ENCODE measurements at places on chromosomes 7 and 10. TPM values are rescaled to one million over a fixed set of nuclear protein-coding genes. Genes with fewer than 3 reads are reported as not detected.

DNA sequence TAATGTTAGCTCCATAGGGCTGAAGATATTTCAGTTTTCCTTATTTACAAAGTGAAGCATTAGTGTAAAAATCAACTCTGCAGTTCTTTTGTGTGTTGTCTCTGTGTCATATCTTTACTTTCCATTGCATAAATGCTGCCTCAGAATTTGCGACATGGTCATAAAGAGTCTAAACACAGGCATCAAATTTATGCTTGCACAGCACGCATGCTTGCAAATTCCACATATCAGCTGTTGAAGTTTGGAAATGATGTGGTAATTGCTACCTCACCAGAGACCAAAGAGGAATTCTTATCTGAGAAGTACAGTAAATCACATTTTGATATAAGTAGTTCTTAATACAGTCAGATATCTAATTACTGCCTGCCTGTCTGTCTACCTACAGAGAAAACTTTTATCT lies 348.2 kb upstream of the GRM3 start:
- H3K4me3 ChIP-seq: no peak overlapping the region
- no peak overlapping the region for H3K27ac ChIP-seq
- no peaks in the 10 kb centered on the region for H3K4me1 ChIP-seq
- H3K36me3 ChIP-seq: no peaks in the 10 kb centered on the region

- no peaks in the 10 kb centered on the region for H3K27me3 ChIP-seq
- H3K27ac ChIP-seq: no peak overlapping the region
- no peak for DNase-seq
- H3K4me3 ChIP-seq: no peak overlapping the region
- no peaks in the 10 kb centered on the region for H3K36me3 ChIP-seq
Measured at GRCh38 chr7:135601182-135601581, 43.5 kb downstream of the NUP205 start.

DNA sequence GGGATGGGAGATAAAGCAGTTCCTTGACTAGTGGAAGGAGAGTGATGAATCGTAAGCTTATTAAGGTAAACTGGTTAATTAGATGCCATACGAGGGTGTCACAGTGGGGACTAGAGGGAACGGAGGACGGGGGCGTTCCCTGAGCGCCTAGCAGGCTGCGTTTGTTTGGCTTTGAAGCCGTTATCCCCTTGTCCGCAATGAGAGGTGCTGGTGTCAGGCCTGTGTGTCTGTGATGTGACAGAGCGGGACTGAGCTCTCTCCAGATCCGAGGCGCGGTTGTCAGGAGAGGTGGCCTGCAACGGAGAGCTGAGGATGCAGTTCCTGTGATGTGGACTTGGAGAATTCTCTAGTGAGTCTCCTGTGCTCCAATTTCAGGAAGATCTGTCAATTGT lies 60.0 kb upstream of the PRPS1L1 start:
- DNase-seq: no peak
- H3K27me3 ChIP-seq: no peaks in the 10 kb centered on the region
- H3K36me3 ChIP-seq: no peaks in the 10 kb centered on the region
- H3K27ac ChIP-seq: no peak overlapping the region
- no peaks in the 10 kb centered on the region for H3K4me1 ChIP-seq

DLX6 gene
- not detected for total RNA-seq

All from ovary (tissue), 10 donors.